ENCODE measurements at places on chromosomes 4 and X. TPM values are rescaled to one million over a fixed set of nuclear protein-coding genes. Genes with fewer than 3 reads are reported as not detected.

UBE2K gene
- total RNA-seq: 83.5 TPM

DNA sequence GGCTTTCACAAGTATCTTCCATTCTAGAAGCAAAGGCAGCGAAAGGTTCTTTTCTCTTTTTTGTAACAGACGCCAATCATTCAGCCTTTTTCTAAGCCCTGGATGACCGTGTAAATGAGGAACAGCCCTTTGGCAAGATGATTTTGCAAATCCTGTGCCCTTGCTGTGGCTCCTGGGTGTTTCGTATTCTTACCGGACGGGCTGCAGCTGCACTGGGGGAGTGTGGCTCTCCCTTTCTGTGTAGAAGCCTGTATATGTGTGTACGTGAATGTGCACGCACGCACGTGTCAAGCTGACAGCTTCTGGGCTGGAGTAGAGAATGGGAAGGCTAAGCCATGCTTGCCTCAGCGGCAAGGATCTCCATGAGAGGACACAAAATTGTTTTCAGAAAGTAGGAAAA lies 8.2 kb downstream of the GRPEL1 start:
- no peak for DNase-seq

GRCh38 chr4:73432169-73433000 lies 3.6 kb upstream of the AFP start:
- no peak for DNase-seq

GRCh38 chrX:111348429-111348828 lies 63.6 kb downstream of the DCX start:
- no peak for DNase-seq

GRCh38 chrX:97968376-97969163 lies 1084.9 kb downstream of the RPA4 start:
- no peak for DNase-seq

All from left colon (tissue), 2 donors.